ENCODE measurements at places on chromosomes 5 and 9.

- no peak for DNase-seq
Measured at GRCh38 chr5:57903458-57903857, 420.8 kb upstream of the ACTBL2 start.

DNA sequence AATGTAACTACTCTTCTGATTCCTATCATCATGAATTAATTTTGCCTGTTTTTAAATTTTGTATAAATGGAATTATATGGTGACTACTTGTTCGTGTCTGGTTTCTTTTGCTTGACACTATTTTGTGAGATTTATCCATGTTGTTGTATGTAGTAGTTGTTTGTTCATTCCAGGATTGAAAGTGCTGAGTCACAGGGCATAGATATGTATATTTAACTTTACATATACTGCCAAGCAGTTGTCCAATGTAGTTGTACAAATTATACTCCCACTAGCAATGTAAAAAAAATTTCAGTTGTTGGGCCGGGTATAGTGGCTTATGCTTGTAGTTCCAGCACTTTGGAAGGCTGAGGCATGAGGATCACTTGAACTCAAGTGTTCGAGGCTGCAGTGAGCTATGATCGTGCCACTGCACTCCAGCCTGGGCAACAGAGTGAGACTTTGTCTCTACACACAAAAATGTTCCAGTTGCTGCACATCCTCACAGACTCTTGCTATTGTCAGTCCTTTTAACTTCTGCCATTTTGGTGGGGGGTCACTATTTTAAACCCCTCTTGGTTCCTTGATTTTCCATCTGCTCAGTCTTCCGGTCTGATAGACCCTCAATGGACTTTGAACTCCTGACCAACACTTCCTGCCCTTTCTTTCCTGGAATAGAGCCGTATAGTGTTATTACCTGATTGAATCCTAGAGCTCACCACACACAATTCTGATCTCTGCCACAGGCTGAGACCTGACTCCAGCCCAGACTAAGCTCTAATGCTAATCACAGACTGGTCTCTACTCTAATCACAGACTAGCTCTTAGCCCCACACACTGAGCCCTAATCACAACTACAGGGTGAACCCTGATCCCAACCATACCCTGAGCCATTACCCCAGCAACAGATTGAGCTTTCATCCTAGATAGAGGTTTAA, 69.3 kb upstream of the MELK start:
- DNase-seq = no peak

- no peak for DNase-seq
Measured at GRCh38 chr5:172770374-172770674, 671 bp downstream of the DUSP1 start.

GRCh38 chr9:79741381-79741780, 169.6 kb downstream of the TLE4 start:
- DNase-seq = no peak

GRCh38 chr5:173573126-173573960, 43.1 kb downstream of the BOD1 start:
- DNase-seq = no peak
